ENCODE measurements at places on chromosomes 5 and 9.

DNA sequence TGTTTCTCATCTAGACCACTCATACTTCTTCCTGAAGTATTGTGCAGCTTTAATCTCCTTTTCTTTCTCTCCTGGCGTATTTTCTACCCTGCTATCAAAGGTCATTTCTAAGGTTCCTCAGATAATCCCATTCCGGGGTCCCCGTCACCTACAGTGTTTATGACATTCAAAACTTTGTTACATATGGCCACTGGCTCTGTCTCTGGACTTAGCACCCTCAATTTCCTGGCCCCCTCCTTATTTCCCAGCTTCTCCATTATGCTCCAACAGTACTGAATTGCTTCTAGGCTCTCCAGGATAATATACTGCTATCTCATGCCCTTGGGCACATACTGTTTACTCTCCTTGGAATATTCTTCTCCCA lies 31.2 kb downstream of the RFK start:
- DNase-seq, result no peak

- DNase-seq, result no peak
Observed at GRCh38 chr5:57302164-57302563, 128.3 kb downstream of the GPBP1 start.

DNA sequence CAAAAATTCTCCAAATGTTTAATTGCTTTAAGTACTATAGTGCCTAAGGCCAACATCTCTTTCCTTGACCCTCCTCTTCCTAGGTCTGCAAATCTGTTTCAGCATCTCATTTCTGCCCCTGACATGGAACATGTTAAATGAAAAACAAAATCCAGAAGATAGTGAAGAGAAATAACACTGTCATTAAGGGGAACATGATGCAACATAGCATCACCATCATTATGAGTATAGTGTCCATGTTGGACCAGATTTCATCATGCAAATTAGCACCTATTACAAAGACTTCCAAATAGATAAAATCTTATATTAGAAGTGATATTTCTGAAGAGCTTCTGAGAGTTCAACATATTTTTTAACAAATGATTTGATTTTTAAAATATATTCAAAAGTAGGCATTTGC lies 375.2 kb downstream of the PTPRD start:
- DNase-seq, result no peak

- DNase-seq, result no peak
Observed at GRCh38 chr9:116697362-116697761, 10.3 kb downstream of the TRIM32 start.

DNA sequence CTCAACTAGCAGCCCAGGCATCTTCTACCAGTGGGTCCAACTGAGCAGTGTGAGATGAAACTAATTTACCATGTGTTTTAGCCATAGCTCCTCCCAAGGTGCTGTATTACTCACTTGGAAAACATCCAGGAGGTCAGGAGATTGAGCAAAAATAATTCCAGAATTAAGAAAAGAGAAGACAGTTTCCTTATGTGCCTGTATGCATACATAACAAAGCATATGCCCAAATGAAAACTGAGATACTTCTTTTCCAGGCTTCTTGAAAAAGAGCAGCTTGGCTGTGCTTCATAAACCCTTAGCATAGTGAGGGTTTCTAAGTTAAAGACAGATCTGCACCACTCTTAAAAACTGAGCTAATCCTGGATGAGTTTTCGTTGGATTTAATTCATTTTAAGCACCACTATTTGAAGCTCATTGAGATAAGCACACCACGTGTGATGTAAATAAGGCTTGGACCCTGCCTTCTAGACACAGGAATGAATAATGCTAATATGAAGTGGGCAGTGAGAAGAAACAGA lies 119.4 kb downstream of the ADAMTS12 start:
- no peak for DNase-seq

- DNase-seq, result no peak
Observed at GRCh38 chr5:34511481-34511880, 144.6 kb upstream of the RAI14 start.

DNA sequence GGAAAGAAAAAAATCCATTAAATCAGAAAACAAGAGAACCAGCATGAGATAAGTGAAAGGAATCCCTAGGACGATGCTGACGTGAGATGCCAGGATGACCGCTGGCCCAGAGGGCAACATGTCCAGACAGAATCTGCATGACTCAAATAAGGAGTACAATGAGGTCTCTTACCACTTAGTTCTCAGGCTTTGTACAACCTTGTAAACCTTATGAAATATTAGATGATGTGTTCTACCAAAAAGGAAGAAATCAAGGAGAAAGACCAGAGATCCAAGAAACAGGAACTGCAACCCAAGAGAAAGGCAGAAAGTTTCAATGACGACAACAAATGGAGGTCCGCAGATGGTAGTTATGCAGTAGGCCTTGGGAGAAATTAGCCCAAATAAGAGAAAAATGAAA lies 2.8 kb upstream of the GPR150 start:
- no peak for DNase-seq

- no peak for DNase-seq
Observed at GRCh38 chr9:83965350-83966208, 14.4 kb downstream of the HNRNPK start.

DNA sequence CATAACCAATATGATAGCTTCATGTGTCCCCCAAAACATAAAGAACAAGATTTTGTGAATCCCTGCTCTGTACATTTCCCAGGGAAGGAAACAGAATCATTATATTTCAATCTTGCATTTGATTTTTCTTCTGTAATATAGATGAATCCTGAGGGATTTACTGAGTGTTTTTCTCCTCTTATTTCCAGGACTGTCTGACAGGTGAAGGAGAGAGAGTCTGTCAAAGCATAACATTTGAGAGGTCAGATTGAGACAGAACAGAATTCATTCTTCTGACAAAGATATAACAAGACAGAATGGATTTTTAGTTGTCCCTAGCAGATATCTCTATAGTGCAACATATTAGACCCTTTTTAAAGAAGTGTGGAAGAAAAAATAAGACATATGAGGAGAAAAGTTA lies 354.5 kb upstream of the IZUMO3 start:
- DNase-seq, result no peak

DNA sequence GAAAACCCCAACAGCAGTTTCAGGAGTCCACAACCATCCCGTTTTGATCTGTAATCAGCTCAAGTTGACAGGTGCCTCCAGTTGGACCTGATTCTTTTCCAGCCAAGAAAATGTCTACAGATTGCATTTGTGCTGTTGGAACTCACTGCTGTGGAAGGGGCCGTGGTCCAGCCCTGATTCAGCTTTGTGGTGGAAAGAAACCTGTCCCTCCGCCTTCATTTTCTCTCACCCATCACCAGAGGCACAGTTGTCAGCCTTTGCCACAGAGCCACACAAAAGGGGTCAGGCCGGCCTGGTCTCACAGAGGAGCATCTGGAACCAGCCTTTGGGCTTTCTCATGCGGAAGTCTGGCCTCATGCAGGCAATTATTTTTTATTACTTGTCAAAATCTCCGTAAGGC lies 483.6 kb downstream of the GADD45G start:
- DNase-seq, result no peak

DNA sequence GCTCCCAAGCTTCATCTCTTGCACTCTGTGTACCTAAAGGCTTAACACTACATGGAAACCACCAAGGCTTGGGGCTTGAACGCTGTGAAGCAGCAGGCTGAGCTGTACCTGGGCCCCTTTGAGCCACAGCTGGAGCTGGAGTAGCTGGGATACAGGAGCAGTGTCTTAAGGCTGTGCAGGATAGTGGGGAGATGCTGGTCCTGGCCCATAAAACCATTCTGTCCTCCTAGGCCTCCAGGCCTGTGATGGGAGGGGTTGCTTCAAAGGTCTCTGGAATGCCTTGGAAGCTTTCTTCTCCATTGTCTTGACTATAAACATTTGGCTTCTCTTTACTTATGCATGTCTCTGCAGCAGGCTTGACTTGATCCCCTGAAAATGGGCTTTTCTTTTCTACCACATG lies 42.3 kb upstream of the DAPK1 start:
- no peak for DNase-seq

DNA sequence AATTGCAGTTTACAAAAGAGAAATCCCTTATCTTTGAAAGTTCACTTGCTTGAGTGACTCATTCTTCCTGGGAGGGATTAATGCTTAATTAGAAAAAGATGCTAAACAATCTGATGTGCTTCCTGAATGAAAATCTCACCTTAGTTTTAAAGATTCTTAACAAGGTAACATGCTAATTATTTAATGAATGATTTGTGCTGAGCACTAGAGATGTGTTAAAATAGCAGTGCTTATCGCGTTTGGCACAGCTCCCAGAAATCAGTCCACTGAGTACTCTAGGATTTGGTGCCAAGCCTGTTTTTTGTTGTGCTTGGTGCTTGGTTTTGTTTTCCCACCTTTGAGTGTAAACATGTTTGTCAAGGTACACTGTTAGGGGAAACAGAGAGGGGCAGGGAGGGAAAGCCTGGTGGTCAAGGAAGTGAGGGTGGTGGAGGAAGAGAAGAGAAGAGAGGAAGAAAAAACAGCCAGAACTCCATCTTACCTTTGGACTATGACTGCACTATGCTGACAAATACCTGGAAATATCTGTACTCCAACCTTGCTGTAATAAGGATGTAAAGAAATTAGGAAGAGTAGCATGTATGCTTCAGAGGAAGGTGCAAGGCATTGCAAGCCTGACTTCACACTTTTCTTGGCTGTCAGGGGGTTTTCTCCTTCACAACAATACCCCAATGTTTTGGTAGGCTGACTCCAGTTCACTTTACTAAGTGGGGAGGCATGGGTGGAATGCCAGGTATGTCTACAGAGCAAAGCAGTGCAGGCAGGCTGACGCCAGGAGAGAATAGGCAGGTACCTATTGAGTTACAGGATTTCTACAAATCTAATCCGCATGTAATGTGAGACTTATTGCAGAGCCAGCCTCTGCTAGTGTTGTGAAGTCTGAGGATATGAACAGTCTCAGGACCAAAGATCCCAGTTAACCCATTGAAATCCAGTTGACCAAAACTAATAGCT lies 157.2 kb upstream of the ISL1 start:
- no peak for DNase-seq

GRCh38 chr5:127702926-127703561 lies at the start of gene CCDC192:
CCDC192 (plus strand) TSS chr5:127703391; CDS start chr5:127703446, 55 bp downstream.
- no peak for DNase-seq

GRCh38 chr9:92325991-92326500 lies 293 bp downstream of the CENPP start:
- DNase-seq, result no peak

- no peak for DNase-seq
Observed at GRCh38 chr5:148224117-148224742, 14.1 kb upstream of the MARCOL start.

DNA sequence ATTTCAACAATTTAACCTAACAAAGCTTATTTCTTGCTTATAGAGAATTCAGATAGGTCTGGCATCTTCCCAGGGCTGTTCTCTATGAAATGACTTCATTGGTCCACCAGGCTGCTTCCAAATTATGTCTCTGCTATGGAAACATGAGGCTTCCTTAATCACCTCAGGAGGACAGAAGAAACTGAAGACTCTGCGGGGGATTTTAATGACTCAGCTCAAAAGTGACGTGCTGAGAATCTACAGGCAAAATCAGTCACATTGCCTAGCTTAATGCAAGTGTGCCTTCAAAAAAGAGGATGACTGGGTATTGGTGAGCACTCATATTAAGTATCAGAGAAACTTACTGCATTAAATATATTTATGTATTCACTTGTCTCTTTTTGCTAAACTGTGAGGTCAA lies 315.5 kb upstream of the RGMB start:
- DNase-seq, result no peak

- DNase-seq, result no peak
Observed at GRCh38 chr5:62316176-62316502, 10.1 kb downstream of the KIF2A start.

DNA sequence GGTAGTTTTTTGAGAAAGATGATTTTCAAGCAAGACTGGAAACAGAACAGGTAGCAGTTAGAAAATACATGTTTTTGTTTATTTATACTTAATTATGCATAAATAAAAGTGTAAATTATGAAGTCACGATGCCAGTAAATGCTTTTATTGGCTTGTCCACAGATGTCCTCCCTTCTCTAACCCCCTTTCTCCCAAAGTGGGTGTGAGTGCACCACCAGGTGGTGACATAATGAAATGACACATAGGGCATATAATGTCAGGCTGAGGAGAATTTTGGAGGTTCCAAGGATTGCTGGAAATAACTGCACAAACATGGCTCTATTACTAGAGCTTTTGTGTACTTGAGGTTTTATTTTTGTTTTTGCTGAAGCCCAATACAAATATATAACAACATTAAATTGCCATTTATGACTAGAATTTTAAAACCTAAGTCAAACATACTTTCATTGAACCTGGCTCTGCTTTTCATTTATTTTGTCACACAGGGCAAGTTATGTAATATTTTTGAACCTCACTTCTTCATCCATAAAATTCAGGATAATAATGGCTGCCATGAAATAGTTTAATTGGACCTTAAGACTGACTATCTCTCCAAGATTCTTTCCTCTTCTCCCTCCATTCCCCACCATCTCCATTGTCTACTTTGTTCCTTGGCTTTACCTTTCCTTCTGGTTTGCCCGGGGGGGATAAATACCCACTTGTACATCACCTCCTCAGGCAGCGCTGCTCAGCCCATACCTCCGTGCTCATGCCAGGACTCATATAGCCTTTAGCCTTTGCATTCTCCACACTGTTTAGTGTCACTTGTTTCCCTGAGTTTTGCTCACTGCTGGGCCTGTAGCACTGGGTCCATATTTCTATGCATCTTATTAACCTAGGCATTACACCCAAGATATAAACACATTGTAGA lies 168.8 kb downstream of the PDE4D start:
- no peak for DNase-seq

DNA sequence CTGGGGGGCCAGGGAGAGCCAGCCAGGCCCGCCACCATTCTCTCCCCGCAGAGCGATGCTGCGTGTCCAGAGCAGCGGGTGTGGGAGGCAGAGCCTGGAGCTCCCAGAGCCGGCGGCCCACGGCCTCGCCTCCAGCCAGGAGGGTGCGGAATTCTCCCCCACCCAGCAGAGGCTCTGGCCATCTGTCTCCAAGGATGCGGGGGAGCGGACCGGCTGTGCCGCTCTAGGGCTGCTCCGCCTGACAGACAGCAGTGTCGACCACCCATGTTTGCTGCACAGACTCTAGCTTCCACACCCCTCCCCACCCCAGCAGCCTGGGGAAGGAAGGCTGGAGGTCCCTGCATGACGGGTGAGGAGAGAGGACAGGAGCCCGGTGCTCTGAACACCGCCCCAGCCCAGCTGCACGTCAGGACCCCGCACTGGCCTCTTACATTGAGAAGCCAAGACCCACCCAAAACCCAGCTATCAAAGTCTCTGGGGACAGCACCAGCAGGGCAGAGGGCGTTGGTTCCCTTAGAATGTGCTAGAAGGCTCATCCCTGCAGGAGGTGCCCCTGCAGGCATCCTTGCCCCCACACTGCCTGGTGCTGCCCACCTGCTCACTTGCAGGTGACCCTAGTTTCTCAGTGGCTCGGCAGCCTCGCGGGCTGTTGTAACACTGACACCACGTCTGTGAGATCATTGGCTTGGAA lies 29.7 kb upstream of the FCN1 start:
- no peak for DNase-seq

GRCh38 chr5:172403817-172404216 lies 50.5 kb downstream of the SH3PXD2B start:
- no peak for DNase-seq
